ENCODE measurements at places on chromosomes 7 and 10. TPM values are rescaled to one million over a fixed set of nuclear protein-coding genes. Genes with fewer than 3 reads are reported as not detected.

GRCh38 chr10:25257646-25258045 lies 82.8 kb downstream of the GPR158 start:
- no peak for DNase-seq

DNA sequence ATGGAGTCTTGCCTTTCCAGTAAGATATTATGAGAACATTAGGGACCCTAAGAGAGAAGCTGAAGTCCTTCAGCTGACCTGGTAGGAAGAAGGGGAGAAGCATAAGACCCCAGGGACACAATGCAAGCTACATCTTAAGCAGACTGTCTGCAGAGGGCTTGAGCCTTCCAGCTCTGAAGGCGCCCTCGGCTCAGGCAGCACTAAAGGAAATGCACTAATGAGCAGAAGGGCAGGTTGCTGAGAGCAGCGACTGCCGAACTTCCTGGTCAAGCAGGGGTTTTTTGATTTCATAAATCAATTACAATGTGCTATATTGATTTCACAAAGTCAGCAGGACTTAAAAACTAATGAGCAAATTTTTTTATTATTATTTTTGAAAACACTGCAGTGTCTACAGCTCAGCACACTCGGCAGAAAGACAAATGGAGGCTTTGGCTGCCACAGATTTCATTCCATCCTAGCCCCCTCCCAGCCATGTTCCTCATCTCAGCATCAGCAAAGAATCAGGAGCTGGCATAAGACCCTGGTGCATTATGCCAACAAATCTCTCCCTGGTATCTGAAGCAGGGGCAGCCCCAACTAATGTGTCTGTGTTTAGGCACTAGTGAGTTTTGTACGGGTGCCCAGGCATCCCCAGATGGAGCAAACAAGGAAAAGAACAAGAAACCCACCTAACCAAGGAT lies 57.1 kb downstream of the LRRTM3 start:
- no peak for DNase-seq

DNA sequence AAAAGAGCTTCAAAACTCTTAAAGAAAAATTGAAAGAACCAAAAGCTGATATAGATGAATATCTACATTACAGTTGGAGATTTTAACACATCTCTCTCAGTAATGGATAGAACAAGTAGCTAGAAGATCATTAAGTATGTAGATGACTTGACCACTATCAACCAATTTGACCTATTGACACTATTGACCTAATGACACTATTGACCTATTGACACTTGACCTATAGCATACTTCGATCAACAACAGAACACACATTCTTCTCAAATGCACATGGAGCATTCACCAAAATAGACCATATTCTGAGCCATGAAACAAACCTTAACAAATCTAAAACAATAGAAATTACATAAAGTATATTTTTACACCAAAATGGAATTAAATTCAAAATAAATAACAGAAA lies 22.3 kb downstream of the GIMAP5 start:
- no peak for DNase-seq

DNA sequence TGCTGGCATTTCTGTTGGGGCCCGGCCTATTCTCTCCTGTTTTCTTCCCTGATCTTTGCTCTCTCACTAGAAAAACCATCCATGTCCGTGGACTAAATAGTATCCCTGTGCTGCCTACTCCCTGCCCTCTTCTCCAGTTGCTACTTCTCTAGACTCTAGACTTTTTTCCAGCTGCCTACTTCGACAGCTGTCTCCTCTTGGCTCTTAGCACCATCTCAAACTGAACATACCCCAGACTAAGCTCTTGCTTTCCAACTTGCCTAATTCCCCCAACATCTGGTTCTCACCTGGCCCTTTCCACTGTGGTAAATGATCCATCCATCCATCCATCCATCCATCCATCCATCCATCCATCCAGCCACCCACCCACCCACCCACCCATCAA lies 19.5 kb downstream of the ADCYAP1R1 start:
- DNase-seq, result no peak

DNA sequence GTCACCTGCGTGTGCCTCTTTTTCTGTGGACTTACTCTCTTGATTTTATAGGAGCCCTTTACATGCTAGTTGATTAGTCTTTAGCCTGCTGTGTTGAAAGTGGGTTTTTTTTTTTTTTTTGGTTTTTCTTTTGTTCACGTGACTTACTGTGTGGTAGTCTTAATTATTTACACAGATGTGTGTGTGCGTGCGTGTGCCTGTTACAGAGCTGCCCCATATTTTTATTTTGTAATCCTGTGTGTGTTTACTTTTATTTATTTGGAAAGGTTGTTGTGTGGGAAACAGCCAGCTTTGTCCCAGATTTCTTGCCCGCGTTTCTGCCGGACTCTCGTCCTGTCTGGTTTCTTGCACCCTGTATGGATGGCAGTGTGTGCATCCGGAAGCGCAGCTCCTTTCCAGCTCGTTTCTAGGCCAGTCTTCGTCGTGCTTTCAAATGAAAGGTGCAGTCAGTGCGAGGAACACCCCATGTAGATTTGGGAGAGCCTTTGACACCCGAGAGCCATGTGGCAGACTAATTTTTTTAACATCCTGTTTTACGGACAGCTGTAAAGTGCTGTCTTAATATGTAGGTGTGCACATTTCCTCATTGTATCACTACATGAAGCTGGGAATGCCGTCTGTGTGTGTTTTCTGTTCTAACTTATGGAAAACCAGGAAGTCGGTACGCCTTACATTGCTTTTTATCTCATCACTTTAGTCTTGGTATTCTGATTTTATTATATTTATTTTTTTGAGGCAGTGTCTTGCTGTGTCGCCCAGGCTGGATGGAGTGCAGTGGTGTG lies 55.6 kb downstream of the DNAJB6 start:
- no peak for DNase-seq

The SUV39H2 gene
- 3.5 TPM for total RNA-seq

The CDHR3 gene
- 12.2 TPM for total RNA-seq
